ENCODE measurements at places on chromosomes 5 and 9.

DNA sequence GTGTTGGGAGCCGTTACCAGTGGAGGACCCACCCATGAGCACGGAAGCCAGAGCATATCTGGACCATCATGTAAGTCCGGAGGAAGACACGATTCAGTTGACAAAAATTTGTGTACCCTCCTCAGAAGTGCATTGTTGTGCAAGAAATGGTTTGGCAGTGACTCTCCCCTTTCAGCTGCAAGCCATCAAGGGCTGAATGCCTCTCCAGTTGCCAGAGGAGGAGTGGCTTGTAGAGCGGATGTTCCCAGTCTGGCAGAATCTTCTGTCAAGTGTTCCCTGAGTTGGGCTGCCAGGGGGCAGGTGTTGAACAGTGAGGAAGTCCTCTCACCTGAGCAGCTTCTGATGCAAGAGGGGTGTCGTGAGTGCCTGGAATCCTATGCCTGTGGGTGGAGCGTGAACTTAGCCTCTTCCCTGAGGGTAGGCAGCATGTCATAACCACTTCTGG lies 27.6 kb upstream of the CDKN2AIPNL start:
- no peak for DNase-seq

DNA sequence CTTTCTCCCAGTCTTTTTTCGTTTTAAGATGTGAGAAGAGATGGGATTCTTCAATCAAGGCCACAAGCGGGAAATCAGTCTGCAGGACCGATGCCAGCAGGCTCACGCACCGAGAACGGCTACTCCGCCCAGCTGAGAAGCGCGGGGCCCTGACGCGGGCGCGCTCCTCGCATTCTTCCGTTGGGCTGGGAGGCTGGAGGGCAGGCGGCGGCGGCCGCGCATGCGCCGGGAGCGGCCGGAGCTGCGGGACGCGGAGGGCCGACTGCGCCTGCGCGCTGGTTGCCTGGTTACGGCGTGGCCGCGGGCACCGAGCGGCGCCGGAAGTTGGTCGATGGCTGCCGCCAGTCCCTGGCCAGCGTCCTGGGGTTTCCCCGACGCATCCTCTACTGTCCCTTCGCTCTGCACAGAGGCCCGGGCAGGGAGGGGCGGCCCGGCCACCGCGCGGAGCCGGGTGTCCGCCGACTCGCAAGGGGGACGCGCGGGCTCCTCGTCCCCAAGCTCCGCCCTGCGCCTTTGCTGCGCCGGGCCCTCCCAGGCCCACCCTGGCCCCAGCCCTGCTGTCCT lies 831 bp upstream of the SEC16A start:
- DNase-seq: peak; percentile 96

- DNase-seq: no peak
These were observed 716.5 kb downstream of the MTRR start for GRCh38 chr5:8585230-8586018.

- DNase-seq: no peak
These were observed 44.0 kb downstream of the C9orf85 start for GRCh38 chr9:71955300-71955915.

- no peak for DNase-seq
These were observed 644 bp downstream of the IER5L start for GRCh38 chr9:129177443-129177790.

GRCh38 chr5:72166070-72166979 lies 59.0 kb downstream of the MAP1B start:
- DNase-seq: no peak

GRCh38 chr5:375336-375920 lies 53.9 kb downstream of the AHRR start:
- DNase-seq: no peak
